Neural crest cell (in vitro differentiated cells): ENCODE measurements at places on chromosomes 12 and 14.

DNA sequence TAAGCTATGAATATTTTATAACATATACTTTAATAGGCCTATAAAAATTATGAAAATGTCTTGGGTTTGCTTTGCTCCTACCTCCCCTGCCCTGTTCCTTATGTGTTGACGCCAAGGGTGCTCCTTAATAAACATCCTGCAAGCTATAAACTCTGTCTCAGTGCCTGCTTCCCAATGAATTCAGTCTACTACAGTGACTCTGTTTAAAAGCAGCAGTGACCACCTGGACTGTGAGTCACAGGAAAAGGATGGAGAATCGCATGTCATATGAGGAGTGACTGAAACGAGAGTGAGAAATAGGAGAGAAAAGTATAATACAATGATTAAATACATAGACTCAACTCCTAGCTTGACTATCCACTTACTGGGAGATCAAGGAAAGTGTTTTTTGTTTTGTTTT is 41.1 kb upstream of the CFAP54 start:
- DNase-seq: no peak

GRCh38 chr14:23294734-23295561 is 7.7 kb downstream of the PPP1R3E start:
- DNase-seq: peak; percentile 49

GRCh38 chr12:124109760-124110159 is 136.7 kb downstream of the ZNF664 start:
- DNase-seq: no peak

GRCh38 chr12:33602515-33602914 is 162.9 kb upstream of the SYT10 start:
- no peak for DNase-seq

GRCh38 chr14:44163946-44164345 is 343.1 kb downstream of the FSCB start:
- no peak for DNase-seq

DNA sequence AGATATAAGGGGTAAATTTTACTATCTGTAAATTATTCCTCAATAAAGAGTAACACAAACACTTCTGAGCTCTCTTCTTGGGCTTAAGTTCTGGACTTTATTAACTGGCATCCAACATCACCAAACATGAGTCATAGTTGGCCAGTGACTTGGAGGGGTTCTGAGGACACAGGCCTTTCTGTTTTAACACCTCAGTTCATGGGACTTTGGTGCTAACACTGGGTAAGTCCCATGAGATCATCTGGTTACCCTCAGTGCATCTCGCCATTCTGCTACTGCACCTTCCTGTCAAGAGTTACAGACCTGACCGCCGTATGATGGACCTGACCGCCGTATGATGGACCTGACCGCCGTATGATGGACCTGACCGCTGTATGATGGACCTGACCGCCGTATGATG is 9.9 kb downstream of the SLC15A4 start:
- DNase-seq: no peak

DNA sequence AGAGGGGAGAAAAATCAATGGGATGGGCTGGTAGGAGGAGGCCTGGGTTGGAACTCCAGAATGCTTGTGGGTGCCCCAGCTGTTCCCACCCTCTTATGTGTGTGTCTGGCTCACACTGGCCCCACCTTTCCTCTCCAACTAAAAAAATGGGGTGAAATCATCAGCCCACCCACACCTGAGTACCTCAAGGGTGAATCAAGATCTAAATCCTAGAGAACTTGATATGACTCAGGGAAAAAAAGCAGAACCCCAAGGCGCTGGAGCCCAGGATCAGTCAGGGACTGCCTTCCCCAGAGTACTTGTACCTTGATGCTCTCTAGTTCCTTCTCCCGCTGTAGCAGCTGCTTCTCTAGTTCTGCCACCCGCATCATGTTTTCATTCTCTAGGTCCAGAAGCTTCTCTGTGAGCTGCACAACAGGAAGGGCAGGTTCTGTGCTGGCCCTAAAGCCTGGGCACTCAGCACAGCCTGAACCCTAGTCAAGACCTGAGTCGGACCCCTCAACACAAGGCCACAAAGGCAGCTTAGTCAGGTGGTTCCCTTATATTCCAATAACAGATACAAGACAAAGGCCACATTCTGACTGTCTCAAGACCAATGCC is 29.7 kb downstream of the PRPF40B start:
- no peak for DNase-seq

DNA sequence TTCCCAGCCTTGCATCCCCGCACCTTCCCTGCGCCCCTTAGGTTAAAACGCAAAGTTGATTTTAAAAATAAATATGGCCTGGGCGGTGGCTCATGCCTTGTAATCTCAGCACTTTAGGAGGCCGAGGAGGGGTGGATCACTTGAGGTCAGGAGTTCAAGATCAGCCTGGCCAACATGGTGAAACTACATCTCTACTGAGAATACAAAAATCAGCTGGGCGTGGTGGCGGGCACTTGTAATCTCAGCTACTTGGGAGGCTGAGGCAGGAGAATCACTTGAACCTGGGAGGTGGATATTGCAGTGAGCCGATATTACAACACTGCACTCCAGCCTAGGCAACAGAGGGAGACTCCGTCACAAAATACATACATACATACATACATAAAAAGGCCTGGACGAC is 96.0 kb downstream of the GCH1 start:
- no peak for DNase-seq

- DNase-seq: no peak
Observed at GRCh38 chr14:67482231-67483164, 6.0 kb downstream of the TMEM229B start.

- no peak for DNase-seq
Observed at GRCh38 chr12:8508910-8509841, 4.1 kb upstream of the CLEC4D start.

GRCh38 chr12:109709401-109709991 is 4.1 kb upstream of the FAM222A start:
- DNase-seq: no peak

DNA sequence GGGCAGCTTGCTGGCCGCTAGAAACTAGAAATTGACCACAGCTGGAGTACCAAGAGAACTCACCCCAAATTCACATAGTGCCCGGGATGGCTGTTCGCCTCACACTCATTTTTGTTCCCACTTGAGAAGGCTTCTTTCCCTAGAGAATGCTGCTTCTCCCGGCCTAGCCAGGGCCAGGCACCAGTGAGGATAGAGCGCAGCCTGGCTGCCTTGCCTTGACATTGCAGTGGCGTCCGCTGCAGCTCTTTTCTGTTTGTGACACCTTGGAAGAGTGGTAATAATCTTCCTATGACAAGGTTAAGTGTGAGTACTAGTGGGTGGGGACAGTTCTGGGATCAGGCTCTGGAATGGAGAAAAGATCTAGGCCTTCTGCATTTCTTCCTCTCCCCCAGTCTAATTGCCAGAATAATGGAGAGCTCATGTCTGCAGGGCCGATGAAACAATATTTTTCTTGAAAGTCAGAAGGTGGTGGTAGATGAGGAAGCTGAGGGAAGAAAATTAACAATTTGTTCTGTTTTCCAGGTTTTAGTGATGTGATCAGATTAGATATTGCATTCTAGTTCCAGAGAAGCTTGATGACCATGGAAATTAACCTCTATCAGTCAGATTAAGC is 3.7 kb downstream of the TMEM253 start:
- peak; percentile 64 for DNase-seq

- peak; percentile 33 for DNase-seq
Observed at GRCh38 chr12:98373025-98373554, 142.3 kb upstream of the TMPO start.

GRCh38 chr14:30337456-30337855 is 221.5 kb upstream of the G2E3 start:
- no peak for DNase-seq

DNA sequence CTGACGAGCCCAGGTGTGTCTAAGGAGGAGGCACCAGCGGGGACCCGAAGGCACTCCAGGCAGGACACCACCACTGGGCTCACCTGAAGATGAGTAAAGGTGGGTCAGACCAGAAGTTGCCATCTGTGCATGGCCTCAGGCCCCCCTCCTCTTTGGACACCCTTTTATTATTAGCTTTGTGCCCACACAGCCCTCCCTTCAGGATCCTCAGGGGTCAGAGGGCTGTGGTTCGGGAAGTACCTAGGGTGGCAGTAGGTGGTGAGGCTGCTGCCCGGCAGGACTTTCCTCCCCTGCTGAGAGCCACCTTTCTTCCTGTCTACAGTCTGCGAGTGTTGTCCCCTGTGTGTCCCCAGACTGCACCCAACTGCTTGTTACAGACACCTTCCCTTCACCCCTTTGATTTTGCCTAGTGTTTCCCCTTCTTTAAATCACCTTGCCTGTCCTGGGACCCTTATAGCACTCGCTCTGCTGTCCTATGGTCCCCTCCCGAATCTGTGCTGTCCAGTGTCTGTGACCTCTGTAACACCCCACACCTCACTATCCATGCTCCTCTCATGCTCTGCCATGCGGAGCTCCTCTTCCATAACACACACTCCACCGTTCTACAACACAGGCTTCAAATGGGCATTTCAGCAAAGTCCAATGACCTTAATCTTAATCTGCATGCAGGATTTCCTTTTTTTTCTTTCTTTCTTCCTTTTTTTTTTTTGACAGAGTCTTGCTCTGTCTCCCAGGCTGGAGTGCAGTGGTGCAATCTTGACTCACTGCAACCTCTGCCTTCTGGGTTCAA is 25.7 kb downstream of the SOAT2 start:
- DNase-seq: no peak
